ENCODE measurements at places on chromosomes 13 and 19.

- no peak for DNase-seq
These were observed 21.3 kb upstream of the MTRF1 start for GRCh38 chr13:41284512-41285288.

- no peak for DNase-seq
These were observed 12.7 kb downstream of the NPAS1 start for GRCh38 chr19:47032171-47032811.

- DNase-seq, result no peak
These were observed 6.8 kb downstream of the PARP4 start for GRCh38 chr13:24505756-24506155.

- DNase-seq, result no peak
These were observed 122.0 kb downstream of the ENOX1 start for GRCh38 chr13:43664700-43665191.

DNA sequence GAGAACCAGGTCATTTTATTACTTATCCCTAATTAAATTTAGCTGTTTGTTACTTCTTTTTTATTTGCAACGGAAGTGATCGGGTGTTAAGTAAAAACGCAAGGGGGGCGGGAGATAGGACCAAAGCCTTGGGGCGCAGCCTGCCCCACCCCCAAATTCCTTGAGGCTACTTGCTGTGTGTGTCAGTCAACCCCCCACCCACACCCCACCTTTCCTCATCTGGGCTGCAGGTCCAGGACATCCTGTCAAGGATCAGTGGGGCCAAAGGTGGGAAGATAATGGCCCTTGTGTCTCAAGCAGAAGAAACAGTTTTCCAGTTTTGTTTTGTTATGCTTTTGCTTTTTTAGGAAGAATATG lies 1.2 kb upstream of the FOXO1 start:
- DNase-seq, result no peak

DNA sequence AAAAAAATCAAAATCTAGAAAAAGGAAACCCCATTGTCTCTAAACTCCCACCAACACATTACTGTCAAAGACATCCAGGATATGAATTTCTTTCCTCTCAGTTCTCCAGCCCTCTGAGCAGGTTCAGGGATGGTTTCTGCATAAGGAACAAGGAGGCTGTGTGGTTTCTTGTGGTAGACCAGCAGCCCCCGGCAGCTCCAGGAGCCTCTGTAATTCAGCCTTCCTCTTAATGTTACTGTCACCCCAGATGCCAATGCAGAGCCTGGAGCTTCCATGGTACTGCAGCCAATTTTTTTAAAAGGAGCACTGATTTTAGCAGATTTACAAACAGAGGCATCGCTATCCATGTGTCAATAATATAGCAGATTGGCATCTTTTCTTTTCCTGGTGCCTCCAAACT lies 100.6 kb upstream of the FAM216B start:
- no peak for DNase-seq

- no peak for DNase-seq
These were observed 187.1 kb downstream of the TDRD3 start for GRCh38 chr13:60583911-60584753.

DNA sequence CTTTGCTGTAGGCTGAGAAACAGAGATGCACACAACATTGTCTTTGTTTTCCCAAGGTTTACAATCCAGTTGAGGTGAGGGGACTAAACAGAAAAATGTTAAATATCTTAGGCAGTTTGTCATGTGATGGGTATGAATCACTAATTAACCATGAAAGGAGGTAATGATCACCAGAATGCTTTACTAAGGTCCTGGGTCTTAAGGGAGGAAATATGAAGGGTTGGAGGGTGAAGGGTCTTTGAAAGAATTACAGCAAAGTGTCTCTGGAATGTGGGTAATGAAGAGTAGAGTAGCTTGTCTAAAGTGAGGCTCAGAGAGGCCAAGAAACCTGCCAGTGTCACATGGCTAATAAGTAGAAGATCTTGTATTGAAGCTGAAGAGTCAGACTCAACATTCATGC lies 19.0 kb downstream of the BIVM start:
- DNase-seq, result no peak

- DNase-seq, result no peak
These were observed 94.5 kb downstream of the ARHGEF7 start for GRCh38 chr13:111209613-111210012.

DNA sequence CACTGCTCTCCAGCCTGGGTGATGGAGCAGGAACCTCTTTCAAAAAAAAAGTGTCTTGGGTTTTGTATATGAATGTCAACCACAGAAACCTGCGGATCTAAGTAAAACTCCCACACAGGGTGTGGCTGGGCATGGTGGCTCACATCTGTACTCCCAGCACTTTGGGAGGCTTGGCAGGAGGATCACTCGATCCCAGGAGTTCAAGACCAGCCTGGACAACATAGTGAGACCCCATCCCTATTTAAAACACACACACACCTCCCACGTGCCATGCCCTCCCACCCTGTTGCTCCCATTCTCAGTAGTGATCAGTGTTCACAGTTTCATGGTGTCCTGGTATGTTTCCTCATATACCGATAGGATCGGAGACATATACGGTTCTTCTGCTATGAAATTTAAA lies 9.2 kb downstream of the TMED1 start:
- no peak for DNase-seq

DNA sequence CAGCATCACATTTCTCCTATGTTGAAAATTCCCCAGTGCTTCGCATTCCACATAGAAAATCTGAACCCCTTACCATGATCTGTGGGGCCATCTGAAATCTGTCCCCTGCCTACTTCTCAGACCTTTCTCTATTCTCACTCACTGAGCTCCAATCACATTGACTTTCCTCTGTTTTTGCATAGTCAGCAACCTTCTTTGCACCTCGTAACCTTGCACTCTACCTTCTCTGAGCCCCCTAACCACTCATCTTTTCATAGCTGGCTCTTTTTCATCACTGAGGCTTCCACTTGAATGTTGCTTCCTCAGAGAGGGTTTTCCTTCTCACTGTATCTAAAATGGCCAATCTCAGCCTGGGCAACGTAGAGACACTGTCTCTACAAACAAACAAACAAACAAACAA lies 286.3 kb downstream of the GPC5 start:
- DNase-seq, result no peak

- DNase-seq, result no peak
These were observed 16.1 kb upstream of the IRGC start for GRCh38 chr19:43699506-43700394.

GRCh38 chr19:3366753-3367627 lies 607 bp downstream of the NFIC start:
- no peak for DNase-seq

- no peak for DNase-seq
These were observed 21.7 kb downstream of the SIPA1L3 start for GRCh38 chr19:37928527-37929286.

DNA sequence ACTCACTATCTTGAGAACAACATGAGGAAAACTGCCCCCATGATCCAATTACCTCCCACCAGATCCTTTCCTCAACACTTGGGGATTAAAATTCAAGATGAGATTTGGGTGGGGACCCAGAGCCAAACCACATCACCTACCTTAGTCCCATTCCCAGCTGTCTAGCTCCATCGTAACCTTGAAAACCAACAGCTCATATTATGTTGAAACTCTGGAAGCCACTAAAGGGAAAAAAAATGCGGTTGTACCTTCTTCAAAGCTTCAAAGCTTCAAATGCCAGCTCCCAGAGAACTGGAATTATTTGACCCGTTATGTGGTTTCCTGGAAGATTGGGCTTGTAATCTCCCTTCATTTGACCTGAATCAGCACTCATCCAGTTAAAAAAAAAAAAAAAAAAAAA lies 223.1 kb upstream of the GPC6 start:
- no peak for DNase-seq

GRCh38 chr13:66344805-66345517 lies 885.2 kb downstream of the PCDH9 start:
- no peak for DNase-seq

DNA sequence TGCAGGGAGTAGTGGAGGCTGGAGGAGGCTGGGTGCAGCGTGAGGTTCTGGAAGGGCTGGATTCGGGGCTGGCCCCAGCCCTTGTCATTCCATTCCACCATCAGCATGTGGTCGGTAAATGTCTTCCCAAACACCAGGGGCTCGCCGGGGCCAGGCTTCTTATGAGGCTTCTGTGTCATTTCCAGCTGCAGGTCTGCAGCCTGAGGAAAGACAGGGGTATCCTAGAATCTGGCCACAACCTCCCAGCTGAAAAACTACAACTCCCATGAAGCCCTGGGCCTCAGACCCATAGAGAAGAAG lies 4.4 kb downstream of the BCAT2 start:
- DNase-seq, result peak; percentile 27

DNA sequence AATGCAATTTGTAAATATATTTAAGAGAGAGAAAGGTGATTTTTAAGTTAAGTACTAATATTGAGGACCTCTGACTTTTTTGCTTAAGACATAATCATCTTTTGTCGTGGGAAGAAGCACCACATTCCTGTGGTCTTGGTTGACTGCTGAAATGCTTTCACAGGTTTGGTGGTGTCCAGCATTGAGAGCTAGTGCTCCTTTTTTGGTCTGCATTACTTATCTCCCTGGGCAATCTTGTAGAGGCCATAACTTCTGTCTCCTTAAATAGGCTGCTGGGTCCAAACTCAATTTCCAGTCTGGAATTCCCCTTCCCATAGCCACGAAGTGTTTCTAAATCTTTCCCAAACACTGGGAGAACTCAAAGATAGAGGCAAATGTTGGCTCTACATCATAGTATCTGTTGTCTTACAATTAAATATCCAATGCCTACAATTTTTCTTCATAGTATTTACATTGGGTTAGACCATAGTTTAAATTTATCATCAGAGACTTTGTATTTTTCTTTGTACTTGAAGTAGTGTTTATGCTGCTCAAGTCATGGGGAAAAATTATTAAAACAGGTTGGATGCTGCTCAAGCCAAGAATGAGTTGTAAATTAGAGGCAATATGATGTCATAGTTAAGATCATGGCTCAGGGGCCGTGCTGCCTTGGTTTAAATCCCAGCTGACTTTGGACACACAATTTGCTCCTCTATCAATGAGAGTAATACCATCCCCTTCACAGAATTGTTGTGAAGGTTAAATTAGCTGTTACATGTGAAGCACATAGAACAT lies 105.6 kb downstream of the POSTN start:
- no peak for DNase-seq

- no peak for DNase-seq
These were observed 493.3 kb downstream of the COG6 start for GRCh38 chr13:40148742-40149141.

DNA sequence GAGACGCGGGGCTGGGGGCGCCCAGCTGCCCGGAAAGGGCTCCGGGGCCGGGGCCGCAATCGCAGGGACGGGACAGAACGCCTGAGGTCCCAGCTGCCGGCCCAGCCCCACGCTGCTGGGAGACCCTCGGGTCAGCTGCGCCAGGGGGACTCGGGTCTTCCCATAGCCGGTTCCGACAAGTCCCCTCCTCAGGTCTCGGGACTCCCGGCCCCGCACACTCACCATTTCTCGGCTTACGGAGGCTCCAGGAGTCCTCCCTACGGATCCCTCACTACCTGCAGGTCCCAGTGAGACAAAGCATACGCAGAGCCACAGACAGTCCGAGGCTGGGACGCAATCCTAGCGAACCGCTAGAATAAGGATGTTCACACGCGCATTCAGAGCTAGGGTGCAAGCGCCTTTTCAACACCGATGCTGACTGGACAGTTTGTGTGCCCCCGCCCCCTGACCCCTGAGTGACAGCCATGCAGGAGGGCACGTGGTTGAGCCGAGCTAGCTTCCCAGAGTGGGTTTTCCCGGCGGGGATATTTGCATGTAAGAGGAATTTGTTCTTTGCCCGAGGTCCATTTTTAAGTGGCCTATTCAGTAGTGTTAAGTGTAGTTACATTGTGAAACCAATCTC lies 13.6 kb downstream of the ZNF490 start:
- no peak for DNase-seq

- DNase-seq, result no peak
These were observed at the start of gene FCHO1 for GRCh38 chr19:17751103-17751911. FCHO1 (plus strand) TSS chr19:17751477; CDS start chr19:17755165, 3,688 bp downstream.

DNA sequence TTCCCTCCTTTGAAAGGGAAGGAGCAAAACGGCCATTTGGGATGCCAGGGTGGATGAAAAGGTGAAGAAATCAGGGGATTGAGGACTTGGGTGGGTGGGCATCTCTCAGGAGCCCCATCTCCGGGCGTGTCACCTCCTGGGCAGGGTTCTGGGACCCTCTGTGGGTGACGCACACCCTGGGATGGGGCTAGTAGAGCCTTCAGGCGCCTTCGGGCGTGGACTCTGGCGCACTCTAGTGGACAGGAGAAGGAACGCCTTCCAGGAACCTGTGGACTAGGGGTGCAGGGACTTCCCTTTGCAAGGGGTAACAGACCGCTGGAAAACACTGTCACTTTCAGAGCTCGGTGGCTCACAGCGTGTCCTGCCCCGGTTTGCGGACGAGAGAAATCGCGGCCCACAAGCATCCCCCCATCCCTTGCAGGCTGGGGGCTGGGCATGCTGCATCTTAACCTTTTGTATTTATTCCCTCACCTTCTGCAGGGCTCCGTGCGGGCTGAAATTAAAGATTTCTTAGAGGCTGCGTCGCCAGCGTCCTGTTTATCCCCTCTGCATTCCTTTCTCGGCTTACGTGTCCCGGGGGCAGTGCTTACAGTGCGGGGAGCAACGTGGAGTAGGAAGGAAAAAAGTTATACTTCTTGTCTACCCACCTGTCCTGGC lies 15.2 kb upstream of the S1PR4 start:
- DNase-seq, result peak; percentile 44
